ENCODE measurements at places on chromosomes 4 and X. TPM values are rescaled to one million over a fixed set of nuclear protein-coding genes. Genes with fewer than 3 reads are reported as not detected.
A peak's percentile ranks its signal among the peaks of the same experiment; 100 is the strongest.

Gene CITED1
- not detected for total RNA-seq

Gene GABRG1
- not detected for total RNA-seq

Gene USP17L17
- total RNA-seq: not detected

DNA sequence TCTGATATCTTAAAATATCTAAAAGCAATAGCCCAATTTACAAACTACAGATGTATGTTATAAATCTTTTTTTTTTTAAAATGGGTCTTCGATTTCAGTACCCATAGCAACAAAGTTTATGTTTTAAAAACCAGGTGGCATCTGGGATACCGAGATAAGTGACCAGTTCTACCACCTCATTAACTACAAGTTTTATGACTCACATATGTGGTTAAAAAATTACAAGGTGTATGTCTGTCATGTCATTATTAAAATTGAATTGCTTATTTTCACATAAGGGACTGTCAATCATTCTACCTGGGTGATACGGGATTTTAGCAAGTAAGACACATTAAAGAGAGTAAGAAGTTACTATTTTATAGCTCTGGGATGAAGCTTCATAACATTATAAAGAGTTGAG lies 192.0 kb upstream of the ETNPPL start:
- no peak for ATAC-seq

- ATAC-seq: peak; percentile 55
Observed at GRCh38 chrX:74924449-74925224, 615 bp downstream of the NEXMIF start.

Gene NLGN4X
- total RNA-seq: 1.00 TPM

DNA sequence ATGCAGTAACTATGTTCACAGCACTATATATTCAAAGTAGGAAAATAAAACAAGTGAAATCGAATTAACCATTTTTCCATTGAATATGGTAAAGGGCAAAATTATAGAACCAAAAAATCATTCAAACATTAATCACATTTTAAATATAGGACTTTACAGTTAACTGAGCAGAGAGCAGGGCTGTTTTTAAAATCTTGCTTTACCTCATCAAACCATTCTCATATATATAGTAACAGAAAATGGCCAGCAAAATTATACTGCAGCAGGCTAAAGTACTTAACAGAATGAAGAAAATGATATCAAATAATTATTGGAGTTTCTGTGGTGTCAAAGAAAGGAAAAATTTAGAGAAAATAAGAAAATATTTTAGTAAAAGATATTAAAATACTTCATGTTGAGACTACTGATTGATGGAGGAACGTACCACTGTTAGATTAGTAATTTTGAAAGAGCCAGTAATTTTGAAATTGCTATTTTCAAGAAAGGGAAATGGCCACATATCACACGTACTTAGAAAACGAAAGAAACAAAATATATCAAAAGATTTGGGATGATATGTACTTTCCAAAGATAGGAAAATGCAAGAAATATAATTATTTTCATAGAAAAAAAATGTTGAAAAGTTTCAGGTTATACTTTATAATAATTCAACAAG lies 813.7 kb downstream of the DMD start:
- ATAC-seq: no peak
